Stimulated activated CD8-positive, alpha-beta memory T cell treated with anti-CD3 and anti-CD28 coated beads, Interleukin-15, amount 100 ng/mL, for 4 hours (primary cell): ENCODE measurements at places on chromosomes 3 and 15.

DNA sequence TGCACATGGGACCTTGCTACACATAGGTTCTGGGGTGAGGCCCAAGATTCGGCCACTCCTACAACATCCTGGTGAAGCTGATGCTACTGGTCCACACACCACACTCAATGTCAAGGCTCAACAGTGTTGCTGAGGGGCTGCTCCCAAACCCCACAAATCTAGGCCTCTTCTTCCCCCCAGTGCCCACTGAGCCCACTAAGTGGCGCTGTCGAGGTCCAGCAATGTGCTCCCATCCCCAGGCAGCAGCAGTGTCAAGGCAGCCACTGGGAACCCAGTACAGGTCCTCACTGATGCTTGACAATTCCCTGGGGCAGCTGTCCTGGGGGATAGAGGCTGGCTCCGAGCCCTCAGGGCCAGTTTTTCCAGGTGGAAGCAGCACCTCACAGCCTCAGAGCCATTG lies 21.5 kb downstream of the SCN5A start:
- DNase-seq: no peak

DNA sequence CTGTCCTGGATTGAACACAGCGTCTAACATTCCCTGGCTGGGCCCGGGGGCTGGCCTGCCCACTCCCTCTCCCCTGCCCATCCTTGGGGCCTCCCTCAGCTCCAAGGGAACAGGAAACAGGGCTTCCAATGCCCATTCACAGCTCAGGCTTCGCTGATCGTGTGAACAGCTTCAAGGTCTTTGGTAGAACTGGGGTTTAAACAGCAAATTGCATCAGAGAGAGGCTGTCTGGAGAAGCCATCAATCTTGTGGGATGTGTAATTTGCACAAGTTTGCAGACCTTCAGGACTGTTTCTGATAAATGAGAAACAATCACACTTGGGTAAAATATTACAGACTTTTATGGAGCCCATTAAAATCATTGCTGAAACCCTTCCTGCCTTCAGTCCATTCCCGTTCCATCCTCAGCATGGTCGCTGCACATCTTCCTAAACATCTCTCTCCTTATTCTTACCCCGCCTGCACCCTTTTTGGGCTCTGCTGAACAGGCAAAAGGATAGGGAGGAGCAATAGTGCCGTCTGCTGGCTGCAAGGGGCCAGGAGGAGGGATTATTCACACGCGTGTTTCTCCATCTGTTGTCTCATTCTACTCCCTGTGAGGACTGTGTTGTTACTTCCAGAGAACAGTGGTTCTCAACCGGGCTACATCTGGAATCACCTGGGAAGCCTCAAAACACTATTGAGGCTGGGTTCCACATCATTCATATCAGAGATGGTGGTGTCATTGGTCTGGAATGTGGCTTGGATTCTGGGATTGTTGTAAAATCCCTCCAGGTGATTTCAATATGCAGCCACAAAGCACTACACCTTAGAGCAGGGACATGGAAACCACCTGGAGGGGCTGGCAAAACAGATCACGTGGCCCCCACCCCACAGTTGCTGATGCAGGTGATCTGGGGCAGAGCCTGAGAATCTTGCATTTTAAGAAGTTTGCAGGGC lies 116.3 kb downstream of the CLSTN2 start:
- DNase-seq: no peak

GRCh38 chr3:24507776-24508422 lies 13.2 kb upstream of the THRB start:
- no peak for DNase-seq

- no peak for DNase-seq
These were observed 235.6 kb downstream of the EDEM1 start for GRCh38 chr3:5423076-5423475.

GRCh38 chr15:99481113-99481950 lies 84.5 kb upstream of the MEF2A start:
- no peak for DNase-seq

- no peak for DNase-seq
These were observed 156.7 kb downstream of the TJP1 start for GRCh38 chr15:29665444-29666003.

DNA sequence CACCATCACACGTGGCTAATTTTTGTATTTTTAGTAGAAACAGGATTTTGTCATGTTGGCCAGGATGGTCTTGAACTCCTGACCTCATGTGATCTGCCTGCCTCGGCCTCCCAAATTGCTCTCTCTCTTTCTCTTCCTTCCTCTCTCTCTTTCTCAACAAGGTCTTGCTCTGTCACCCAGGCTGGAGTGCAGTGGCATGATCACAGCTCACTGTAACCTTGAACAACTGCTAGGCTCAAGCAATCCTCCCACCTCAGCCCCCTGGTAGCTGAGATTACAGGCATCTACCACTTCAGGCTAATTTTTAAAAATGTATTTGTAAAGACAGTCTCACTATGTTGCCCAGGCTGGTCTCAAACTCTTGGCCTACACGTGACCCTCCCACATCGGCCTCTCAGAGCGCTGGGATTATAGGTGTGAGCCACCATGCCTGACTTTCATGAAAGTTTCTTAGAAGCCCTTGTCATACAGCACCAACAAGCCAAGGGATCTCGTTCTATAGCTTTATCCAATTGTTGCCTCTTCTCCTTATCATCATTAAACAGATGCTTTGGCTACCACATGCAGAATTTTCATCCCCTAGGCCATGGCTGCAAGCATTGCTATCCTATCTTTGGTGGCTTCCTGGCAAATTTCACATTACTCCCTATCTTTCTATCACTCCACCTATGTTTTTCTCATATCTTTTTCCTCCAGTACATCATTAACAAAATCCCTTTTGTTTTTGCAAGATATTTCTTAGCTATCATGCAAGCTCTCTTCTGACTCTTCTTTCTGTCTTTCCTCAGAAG lies 5.7 kb downstream of the CCDC32 start:
- DNase-seq: no peak
